A172 (cell line): ENCODE measurements at places on chromosomes 12 and 14.

- no peak for DNase-seq
Measured at GRCh38 chr14:85987907-85988306, 458.0 kb downstream of the FLRT2 start.

DNA sequence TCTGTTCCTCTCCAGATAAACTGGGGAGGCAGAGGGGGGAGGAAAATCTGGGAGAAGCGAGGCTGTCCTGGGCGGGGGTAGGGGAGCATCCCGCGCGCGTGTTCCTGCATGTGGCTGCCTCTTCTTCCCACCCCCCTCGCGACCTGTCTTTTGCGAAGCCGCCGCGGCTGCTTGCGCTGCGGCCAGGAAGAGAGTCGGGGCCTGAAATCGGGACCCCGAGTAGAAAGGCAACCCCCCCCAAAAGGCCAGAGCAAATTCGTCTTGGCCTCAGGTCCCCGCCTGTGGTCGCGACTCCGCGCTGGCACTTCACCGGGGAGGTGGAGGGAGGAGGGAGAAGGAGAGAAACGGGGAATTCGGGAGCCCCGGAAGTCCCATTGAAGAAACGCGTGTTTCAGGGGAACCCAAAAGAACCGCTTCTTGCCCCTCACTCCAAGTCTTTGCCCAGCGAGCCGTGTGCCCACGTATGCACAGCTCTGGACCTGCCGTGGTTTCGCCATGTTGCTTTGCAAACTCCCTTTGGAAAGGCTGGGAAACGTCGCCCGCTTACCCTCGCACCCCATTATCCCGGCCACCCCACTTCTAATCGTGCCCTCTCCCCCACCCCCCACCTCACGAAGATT is 944 bp downstream of the CCND2 start:
- no peak for DNase-seq

DNA sequence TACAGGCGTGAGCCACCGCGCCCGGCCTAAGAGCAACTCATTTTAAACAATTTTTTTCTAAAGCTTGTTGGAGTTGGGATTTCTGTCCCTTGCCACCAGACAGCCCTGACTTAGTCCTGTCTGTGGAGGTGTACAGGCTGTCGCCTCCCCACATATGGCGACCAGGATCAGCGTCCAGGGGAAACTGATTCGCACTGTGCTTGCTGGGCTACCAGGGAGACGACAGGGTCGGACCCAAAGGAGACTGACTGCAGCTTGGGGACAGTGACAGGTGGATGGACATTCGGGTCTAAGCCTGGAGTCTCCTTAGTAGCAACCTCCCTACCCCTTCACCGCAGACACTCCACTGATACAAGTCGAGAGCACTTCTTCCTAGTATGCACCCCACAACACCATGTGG is 40.3 kb downstream of the TRAFD1 start:
- DNase-seq = no peak

GRCh38 chr14:42869681-42870080 is 1263.0 kb downstream of the LRFN5 start:
- no peak for DNase-seq

DNA sequence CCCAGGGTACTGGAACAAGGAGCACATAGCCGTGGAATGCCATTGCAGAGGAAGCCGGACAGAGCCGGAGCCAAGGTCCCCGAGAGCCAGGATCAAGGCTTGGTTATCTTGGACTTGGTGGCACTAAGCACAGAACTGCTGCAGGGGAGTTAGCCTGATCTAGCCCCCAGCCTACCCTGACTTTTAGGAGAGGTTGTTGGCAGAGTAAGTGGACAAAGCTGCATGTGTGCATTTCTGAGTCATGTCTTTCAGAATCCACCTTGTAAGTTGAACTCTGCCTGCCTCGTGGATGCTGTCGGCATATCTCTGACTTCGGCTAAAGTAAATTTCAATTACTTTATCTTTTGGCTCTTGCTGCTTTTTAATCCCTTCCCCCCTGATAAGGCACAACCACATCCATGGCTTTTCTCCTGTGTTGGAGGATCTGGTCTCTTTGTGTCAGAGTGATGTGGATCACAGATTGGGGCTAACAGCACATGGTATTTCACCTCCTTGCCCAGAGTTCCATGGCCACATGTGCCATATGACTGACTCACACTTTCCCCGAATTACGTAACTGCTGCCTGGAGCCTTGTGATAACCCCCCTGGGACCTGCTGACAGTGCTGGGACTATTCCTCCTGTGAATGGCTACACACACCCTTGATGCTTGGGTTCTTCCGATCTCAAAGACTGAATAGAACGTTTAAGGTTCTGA is 240.3 kb downstream of the EMP1 start:
- DNase-seq = peak; percentile 32

DNA sequence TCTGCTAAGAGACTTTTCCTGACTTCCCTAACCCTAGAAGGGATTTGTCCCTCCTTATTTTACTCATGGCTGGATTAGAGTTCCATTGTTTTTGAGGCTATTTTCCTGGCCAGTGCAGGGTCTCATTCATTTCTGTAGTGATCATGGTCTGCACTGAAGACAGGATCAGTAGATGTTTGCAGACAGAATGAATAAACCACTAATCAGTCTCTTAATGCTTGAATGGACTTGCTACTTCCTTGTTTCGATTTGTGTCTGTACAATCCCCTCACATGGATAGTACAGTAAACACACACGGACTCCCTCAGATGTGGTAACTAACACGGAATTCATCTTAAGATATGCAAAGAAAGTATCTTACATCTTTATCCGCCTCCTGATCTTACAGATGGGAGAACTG is 102.6 kb upstream of the PRB2 start:
- DNase-seq = no peak

GRCh38 chr14:26984311-26985177 is 386.7 kb upstream of the NOVA1 start:
- peak; percentile 56 for DNase-seq

GRCh38 chr12:26196421-26196716 is 996 bp downstream of the SSPN start:
- DNase-seq = no peak

GRCh38 chr12:38745601-38746000 is 159.8 kb downstream of the CPNE8 start:
- DNase-seq = no peak

DNA sequence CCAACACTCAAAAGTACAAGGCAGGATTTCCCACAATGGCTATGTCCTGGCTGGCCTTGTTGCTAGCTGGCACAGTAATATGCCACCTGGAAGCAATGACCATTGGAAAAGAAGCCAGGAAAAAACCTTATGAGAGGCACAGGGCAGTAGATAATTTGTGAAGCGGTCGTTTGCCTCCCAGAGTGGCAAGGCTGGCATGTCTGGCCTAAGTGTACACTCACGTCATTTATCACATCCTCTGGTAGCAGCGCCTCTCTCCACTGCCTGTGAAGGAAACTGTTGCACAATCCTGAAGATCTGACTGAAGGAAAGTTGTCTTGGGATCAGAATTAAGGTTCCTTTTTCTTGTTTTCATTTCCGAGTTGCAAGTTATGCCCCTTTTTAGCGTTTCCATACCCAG is 408.5 kb downstream of the ZFP36L1 start:
- DNase-seq = no peak

DNA sequence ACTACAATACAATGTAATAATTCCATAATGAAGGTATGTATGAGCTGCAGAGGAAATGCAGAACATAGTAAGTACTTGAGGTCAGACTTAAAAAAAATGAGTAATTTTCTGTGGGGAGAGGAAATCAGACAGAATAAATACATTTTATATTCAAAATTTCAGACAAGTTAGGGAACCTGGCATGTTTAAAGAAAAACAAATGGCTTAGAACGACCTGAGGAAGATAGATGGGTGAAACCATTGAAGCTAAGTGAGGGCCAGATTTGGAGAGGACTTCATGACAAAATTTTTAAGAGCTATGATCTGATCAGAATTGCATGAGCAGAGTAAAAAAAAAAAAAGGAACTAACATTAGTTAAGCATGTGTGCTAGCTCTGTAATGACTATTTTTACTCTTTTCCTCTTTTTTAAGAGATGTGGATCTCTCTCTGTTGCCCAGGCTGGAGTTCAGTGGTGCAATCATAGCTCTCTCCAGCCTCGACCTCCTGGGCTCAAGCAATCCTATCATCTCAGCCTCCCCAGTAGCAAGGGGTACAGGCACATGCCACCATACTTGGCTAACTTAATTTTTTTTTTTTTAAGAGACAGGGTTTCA is 157.6 kb upstream of the PDE3A start:
- DNase-seq = no peak
